ENCODE measurements at places on chromosomes 6 and 20. TPM values are rescaled to one million over a fixed set of nuclear protein-coding genes. Genes with fewer than 3 reads are reported as not detected.

DNA sequence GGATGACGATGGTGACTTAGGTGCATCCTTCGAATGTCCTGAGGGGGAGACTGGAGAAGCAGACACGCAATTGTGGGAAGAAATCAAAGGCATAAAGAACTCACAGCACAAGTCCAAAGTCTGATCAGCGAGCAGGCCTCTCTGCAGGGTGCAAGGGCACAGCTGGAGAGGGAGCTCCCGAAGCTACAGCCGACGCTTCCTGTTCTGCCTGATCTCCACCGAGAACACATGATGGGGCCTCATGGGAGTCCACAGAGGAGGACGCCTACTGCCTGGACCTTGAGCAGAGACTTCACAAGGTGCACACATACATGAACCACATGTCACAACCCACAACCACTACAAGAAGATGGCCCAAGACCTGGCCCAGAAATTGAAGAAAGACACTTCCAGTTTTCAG lies 51.4 kb downstream of the RIN2 start:
- DNase-seq = no peak

- no peak for DNase-seq
Observed at GRCh38 chr6:100633096-100633777, 168.5 kb upstream of the SIM1 start.

The CFB gene
- 10.4 TPM for polyA plus RNA-seq

The KCNB1 gene
- 0.66 TPM for polyA plus RNA-seq

The LHFPL5 gene
- polyA plus RNA-seq = not detected
